ENCODE measurements at places on chromosomes 6 and 20. TPM values are rescaled to one million over a fixed set of nuclear protein-coding genes. Genes with fewer than 3 reads are reported as not detected.

- DNase-seq = no peak
Observed at GRCh38 chr6:128235556-128235955, 284.8 kb downstream of the PTPRK start.

GRCh38 chr6:7136859-7137334 is 29.1 kb downstream of the RREB1 start:
- no peak for DNase-seq

PTCRA gene
- total RNA-seq = not detected

DNA sequence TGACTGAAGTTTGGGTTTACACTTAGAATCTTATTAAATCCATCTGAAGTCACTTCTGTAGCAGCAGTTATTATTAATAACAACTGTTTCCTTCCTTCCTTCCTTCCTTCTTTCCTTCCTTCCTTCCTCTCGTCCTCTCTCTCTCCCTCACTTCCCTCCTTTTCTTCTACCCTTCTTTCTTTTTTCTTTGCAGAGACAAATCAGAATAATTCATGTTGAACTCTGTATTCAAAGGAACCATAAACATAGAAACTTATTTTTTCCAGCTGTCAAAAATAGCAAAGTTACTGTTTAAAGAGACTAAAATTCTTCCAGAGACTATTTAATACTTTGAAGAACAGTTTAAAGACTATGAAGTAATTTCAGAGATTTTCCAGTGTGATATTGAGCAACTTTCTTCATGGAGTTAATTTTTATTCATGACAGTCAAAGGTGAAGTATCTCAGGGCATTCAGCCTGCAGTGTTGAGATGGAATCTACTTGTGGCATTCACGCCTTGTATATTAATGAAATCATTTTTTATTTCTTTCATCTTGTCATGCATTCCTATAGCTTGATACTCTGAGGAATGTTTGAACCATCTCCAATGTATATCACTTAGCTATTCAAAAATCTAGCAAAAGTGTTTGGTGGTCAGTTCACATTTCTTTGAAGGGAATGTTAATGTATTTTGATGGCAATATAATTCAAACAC is 109.7 kb downstream of the BCAS1 start:
- no peak for DNase-seq

- no peak for DNase-seq
Observed at GRCh38 chr6:14061643-14062042, 55.9 kb upstream of the CD83 start.

GRCh38 chr6:13470238-13471140 is 16.9 kb downstream of the GFOD1 start:
- DNase-seq = no peak

HAO1 gene
- total RNA-seq = not detected

GRCh38 chr6:92681401-92681800 is 738.0 kb downstream of the EPHA7 start:
- no peak for DNase-seq

- no peak for DNase-seq
Observed at GRCh38 chr6:113847447-113847846, 9.7 kb upstream of the MARCKS start.

SCUBE3 gene
- total RNA-seq = not detected

- DNase-seq = no peak
Observed at GRCh38 chr20:40673442-40673841, 15.6 kb downstream of the MAFB start.

LCA5 gene
- total RNA-seq = not detected

GRCh38 chr20:33021879-33022278 is 9.6 kb upstream of the BPIFB6 start:
- DNase-seq = no peak

DNA sequence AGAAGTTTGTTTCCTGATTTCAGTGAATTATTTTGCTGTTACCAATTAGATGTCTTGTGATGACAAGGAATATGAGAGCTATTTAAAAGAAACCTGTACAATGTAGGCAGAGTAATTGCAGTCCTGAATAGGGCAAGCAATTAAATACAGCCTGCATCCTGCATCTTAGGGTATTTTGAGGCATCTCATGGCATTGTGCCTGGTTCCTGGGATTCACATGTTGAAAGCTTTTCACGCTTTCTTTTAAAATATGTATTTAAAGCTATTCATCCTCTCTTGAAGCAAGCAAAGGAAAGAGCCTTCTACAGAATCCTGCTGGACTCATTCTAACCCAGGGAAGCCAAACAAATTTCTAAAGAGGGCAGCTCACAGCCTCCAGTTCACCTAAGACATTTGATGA is 4.7 kb upstream of the RRAGD start:
- DNase-seq = no peak

INSM1 gene
- not detected for total RNA-seq

- DNase-seq = no peak
Observed at GRCh38 chr6:42403831-42404230, 47.9 kb downstream of the TRERF1 start.

DNA sequence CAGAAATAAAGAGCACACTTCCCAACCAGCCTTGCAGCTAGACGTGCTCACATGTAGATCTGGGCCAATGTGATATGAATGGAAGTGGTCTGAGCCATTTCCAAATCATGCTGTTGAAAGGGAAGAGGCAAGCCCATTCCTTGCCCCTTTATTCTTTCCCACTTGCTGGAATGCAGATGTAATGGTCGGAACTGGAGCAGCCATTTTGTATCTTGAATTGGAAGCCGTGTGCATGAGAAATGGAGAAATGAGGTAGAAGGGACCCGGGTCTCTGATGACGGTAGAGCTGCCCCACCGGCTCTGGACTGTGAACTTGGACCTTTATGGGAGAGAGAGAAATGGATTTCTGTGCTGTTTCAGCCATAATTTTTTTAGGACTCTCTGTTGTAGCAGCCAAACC is 54.8 kb upstream of the STX16 start:
- DNase-seq = no peak

NKAIN4 gene
- total RNA-seq = not detected

GRCh38 chr20:56855708-56856107 is 226.6 kb downstream of the TFAP2C start:
- no peak for DNase-seq

DNA sequence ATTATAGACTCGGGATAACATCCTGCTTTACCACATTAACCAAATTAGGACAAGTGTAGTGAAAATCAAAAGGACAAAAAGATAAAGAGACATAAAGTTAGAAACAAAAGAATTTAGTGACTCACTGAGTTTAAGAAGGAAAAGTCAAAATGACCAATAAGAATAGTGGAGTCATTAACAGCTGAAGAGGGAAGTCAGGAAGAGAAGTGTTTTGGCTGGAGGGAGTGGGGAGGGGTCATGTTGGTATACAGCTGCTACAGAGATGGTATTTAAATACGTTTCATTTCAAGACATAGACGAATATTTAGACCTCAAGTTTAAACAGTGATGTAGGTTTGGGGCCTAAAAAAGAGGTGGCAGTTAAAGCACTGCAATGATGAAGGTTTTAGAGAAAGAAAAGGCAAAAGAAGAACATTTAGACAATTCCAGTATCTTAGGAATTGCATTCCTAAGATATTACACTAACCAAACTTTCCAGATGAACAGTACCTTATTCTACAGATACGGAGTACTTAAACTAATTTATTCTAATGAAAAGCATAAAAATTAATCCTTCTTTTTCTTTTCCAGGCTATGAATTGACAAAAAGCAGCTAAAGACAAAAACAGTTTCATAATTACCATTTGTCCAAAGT is 10.6 kb downstream of the FKBP5 start:
- no peak for DNase-seq

DNA sequence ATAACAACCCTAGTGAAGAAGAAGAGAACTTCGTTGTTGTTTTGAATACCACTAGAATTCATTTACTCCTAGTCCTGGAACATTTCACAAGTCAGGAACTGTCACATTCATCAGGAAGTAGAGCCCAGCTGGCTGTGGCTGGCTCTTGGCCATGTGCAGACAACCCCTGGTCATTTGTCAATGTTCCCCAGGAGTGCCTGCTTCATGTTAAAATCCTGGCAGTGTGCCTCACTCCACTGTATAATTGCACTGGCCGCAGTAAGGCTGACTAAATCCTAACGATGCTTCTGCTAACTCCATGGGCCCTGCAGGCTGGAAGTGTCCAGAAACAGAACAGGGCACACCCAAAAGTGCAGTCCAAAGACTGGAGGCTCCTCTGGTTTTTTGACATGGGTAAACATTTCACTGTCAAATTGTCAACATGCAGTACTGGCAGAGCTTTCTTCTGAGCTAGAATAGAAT is 41.5 kb upstream of the ADGRF1 start:
- no peak for DNase-seq

PPIL6 gene
- total RNA-seq = 1.3 TPM

- peak; percentile 21 for DNase-seq
Observed at GRCh38 chr6:168703990-168704389, 263.0 kb downstream of the SMOC2 start.

Measured in CD8-positive, alpha-beta T cell (primary cell).